ENCODE measurements at places on chromosomes 2 and 18. TPM values are rescaled to one million over a fixed set of nuclear protein-coding genes. Genes with fewer than 3 reads are reported as not detected.

The IL1A gene
- not detected for total RNA-seq

The FAM117B gene
- 49.8 TPM for total RNA-seq

The PRADC1 gene
- total RNA-seq = 22.7 TPM

The RGPD5 gene
- total RNA-seq = 52.7 TPM

The CFAP65 gene
- not detected for total RNA-seq

The DUSP2 gene
- total RNA-seq = 5.8 TPM

The CKAP2L gene
- 1.2 TPM for total RNA-seq

The GPAT2 gene
- total RNA-seq = 2.6 TPM

The GAREM2 gene
- not detected for total RNA-seq

The TMEM247 gene
- not detected for total RNA-seq

The POTEJ gene
- not detected for total RNA-seq

The UNC80 gene
- 5.1 TPM for total RNA-seq

The TSPYL6 gene
- not detected for total RNA-seq

The STK25 gene
- 446 TPM for total RNA-seq

The STARD6 gene
- total RNA-seq = not detected

The TUBB8B gene
- total RNA-seq = not detected

The LRRFIP1 gene
- total RNA-seq = 134 TPM

The LIMS4 gene
- 4.4 TPM for total RNA-seq

The CHRND gene
- not detected for total RNA-seq

The LIMS1 gene
- total RNA-seq = 35.2 TPM

The DHRS9 gene
- total RNA-seq = not detected

The ATP8B1 gene
- total RNA-seq = 29.0 TPM

The ALPP gene
- not detected for total RNA-seq

The BMP10 gene
- not detected for total RNA-seq

The UGT1A3 gene
- not detected for total RNA-seq

The POMC gene
- 0.92 TPM for total RNA-seq

The IL1RL1 gene
- total RNA-seq = 56.2 TPM

The C18orf54 gene
- 4.0 TPM for total RNA-seq
